ENCODE measurements at places on chromosomes 12 and 14.

GRCh38 chr12:109703684-109704083 lies 9.9 kb upstream of the FAM222A start:
- DNase-seq = no peak

DNA sequence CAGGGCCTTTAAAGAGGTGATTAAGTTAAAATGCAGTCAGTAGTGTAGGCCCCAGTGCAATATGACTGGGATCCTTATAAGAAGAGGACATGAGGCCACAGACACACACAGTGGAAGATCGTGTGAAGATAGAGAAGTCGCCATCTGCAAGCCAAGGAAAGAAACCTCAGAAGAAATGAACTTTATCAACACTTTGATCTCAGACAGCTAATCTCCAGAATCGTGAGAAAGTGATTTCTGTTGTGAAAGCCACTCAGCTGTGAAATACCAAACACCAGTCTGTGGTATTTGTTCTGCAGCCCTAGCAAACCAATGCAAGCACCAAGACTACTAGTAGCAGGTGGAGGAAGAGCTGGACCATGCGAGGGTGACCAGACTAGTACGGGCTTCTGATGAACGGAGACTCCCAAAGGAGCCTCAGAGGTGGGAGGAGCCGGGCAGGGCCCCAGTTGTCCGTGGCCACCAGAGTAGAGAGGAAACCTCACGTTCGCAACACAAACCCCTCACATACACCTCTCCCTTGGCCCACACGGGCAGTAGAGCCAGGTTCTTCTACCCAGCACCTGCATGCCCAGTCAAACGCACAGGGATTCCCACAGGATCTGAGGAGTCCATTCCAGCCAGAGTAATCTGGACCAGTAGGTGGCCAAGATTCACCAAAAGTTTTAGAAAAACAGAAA lies 243.0 kb downstream of the TTC8 start:
- DNase-seq = no peak

DNA sequence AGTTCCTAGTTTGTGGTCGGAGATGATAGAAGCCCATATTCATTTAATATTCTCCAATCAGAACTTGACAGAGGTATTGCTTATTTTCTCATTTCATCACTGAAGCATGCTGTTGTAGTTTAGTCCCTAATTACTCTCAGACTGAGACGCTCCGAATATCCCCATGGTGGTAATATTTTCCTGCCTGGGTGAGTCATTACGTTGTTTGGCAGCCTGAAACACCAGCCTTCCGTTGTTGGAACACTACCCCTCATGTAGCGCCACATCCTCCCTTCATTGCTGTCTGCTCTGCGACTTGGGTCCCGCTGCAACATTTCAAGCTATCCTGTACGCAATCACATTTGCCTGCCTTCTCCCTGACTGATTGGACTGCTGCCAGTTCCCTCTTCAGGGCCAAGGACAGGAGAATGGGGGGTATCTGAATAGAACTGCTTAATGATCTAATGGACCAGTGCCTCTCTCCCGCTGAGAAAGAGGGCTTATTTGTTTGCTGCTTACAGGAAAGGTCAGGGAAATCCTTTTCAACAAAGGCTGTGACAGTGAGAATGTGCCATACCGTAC lies 369.1 kb downstream of the NPAS3 start:
- no peak for DNase-seq

DNA sequence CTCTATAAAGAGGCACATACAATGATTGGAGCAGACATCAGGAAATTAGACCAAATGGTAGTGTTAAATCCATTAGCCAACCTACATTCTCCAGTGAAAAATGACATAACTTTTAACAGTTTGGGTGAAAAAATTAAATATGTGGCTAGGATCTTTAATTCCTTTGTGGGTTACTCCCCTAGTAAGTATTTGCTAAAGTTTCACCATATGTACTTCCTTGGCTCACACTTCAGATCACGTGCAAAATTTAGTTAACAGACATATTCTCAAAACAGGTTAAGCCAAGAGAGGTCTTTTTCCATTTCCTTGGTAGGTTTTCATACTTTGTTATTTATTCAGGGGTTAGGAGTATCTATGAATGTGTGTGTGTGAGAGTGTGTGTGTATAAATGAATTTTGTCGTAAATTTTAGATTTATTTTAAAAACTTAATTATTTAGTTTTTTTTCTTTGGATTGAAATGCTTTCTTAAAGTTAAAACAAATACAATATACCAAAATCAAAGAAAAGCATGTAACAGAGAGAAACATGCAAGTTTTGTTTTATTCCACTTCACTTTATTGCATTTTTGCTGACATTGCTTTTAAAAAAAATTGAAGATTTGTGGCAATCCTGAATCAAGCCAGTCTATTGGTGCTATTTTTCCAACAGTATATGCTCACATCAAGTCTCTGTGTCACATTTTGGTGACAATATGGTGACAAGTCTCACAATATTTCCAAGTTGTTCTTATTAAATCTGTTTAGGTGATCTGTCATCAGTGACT lies 258.7 kb downstream of the FLRT2 start:
- DNase-seq = no peak

GRCh38 chr12:93825501-93825888 lies 148.3 kb downstream of the CRADD start:
- DNase-seq = no peak

GRCh38 chr14:64187331-64187730 lies 106.8 kb downstream of the ESR2 start:
- DNase-seq = no peak

- DNase-seq = no peak
Observed at GRCh38 chr12:67155863-67156262, 113.3 kb upstream of the CAND1 start.

DNA sequence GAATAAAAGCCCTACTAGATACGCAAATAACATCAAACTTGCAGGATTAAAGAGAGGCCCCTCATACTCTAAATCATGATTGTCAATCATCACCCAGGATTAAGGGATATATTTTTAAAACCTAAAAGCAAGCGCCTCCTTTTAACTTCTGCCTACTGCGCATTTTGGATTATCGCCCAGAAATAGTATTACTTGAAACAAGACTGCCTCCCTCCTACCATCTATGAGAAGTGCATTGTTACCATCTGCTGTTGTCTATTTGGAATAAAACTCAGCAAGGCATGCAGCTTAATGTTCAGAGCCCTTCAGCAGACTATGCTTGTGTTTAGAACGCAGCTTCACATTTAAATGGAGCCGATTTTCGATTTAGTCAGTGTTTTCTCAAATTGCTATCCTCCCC lies 79.6 kb downstream of the EXOC5 start:
- DNase-seq = no peak

DNA sequence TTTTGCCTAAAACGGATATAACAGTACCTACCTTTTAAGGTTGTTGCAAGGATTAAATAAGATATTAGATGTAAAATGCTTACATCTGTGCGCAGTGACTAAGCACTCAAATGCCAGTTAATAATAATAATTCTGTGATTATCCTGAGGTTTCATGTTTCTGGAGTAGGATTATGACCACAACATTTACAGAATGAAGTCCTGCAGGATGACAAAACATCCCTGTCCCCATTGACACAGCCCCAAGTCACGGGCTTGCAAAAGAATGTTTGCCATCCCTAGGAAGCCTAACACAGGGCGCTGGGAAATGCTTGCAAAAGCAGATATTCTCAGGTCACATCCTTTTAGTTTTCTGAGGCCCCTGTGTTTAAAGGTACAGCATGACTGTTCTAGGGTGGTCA lies 20.1 kb downstream of the SUSD6 start:
- no peak for DNase-seq

DNA sequence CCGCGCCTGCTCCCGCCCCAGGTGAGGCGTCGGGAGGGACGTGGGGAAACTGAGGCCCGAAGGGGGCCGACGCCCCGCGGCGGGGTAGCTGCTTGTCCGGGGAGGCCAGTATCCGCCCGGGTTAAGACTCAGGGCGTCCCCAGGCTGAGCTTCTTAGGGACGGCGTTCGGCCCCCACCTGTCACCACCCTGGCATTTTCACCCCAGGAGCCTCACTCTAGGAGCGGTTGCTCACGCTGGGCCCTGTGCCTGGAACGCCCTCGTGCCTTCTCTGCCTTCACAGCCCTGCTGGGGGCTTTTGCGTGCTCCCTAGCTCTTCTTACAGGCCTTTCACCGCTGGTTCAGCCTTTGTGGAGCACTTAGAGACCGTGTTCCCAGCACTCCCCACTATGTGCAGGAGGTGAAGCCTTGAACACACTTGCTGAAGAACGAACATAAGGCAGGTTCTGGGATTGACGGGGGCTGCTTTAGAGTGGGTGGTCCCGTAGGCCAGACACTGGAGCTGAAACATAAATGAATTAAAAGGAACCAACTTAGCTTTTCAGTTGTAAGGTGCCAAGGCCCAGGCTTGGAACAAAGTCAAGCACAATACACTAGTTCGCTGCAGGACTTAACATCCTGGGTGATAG lies 601 bp downstream of the ZNF839 start:
- DNase-seq = peak; percentile 39

GRCh38 chr12:45138609-45139008 lies 77.3 kb upstream of the ANO6 start:
- DNase-seq = no peak

GRCh38 chr14:81940651-81941050 lies 407.0 kb upstream of the SEL1L start:
- no peak for DNase-seq

Data from stimulated activated CD4-positive, alpha-beta T cell treated with anti-CD3 and anti-CD28 coated beads, Interleukin-1b, Interleukin-23, amount 100 ng/mL, for 48 hours (primary cell).